ENCODE measurements at places on chromosomes 6 and 20.

- no peak for DNase-seq
These were observed 196.5 kb downstream of the ARHGAP18 start for GRCh38 chr6:129513471-129513870.

GRCh38 chr6:105875974-105876640, 210.0 kb upstream of the PRDM1 start:
- DNase-seq = no peak

- no peak for DNase-seq
These were observed 6.9 kb downstream of the NELFCD start for GRCh38 chr20:58987790-58988564.

GRCh38 chr20:1463971-1464570, 2.6 kb downstream of the NSFL1C start:
- no peak for DNase-seq
